HCT116 (cell line): ENCODE measurements at places on chromosomes 2 and 18.

- DNase-seq: no peak
These were observed 75.8 kb downstream of the CALCRL start for GRCh38 chr2:187372213-187372612.

DNA sequence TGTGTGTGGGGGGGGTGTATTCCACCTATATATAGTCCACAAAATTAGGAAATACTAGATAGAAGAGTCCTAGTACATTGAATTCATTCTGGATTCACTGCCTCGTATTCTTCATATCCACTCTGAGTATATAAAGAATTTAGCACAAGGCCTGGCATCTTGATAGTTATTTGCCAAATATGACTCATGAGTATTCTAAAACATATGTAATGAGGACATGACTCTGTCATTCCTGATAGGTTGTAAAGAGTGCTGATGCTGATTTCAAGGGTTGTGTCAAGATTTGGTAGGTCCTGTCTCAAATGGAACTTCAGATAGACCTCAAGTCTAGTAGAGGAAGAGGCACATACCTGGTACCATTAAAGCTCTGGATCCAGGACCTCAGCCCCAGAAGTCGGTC, 173.4 kb upstream of the BOD1L2 start:
- no peak for DNase-seq

GRCh38 chr2:20525041-20526035, 78.5 kb downstream of the RHOB start:
- no peak for DNase-seq

- no peak for DNase-seq
These were observed 152.6 kb downstream of the ANKRD44 start for GRCh38 chr2:197157879-197158537.

- DNase-seq: no peak
These were observed 49.2 kb downstream of the PKDCC start for GRCh38 chr2:42096869-42097591.

GRCh38 chr2:119337749-119338148, 28.9 kb downstream of the C2orf76 start:
- DNase-seq: no peak

DNA sequence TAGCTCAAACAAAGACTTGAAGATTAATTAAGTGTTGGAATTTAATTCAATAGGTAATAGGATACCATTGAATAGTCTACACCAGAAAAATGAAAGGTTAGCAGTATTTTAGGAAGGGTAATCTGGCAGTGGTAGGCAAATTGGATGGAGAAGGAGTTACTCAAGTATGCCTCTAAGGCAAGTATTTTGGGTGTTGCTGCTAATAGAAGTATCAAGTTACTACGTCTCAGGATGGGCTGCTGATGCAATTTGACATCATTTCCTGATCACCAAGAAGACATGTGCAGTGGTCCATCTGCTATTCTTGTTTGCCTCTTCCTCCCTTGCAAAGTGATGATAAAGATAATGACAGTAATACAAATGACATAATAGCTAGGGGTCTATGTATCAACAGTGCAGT, 485.3 kb downstream of the TGIF1 start:
- DNase-seq: no peak

DNA sequence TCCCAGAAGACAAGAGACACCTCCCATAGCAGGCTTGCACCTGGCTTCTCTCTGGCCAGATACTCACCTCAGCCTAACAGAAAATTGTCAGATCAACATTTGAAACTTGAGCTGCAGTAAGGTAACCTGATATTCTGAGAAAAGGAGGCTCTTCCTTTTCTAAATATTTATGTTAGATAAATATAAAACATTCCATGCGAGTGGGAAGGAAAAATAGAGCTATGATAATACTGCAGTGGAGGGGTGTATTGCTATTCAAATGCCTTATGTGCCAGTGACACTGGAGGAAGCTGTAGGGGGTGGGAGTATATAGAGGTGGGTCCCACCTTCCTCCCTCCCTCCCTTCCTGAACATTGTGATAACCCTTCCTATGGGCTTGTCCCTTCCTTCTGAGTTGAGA, 515.5 kb upstream of the CHAC2 start:
- no peak for DNase-seq

- DNase-seq: no peak
These were observed 38.1 kb downstream of the PLEK start for GRCh38 chr2:68403199-68403644.

DNA sequence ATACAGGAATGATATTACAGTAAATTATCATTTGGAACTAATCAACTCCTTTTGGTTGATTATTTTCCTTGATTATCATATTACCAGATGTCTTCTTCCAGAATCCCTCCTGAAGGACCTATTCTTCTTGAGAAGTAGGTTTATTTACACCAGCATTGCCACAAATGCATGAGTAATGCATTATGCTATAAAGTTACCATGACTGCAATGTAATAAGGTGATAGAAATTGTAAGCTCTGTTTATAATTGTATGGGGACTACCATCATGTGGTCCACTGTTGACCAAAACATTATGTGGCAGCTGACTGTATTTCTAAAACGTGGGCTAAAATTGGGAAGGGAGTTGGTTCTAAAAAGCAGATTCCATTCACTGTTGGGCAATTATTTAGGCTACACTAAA, 602.2 kb downstream of the NYAP2 start:
- DNase-seq: no peak

DNA sequence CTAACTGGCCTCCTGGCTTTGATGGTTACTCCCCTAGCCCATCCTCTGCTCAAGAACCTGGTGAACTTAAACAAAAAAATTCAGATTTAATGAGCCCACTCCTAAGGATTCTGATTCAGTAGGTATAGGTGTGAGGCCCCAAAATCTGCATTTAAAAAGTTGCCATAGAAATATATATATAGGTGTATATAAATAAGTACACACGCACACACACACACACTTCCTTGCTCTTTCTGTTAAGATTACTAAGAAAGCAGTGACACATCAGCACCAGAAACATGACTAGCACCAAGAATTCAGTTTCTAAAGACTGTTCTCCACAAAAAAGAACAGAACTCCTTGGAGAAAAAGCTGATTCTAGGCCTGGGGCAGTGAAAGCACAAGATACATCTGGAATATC, 17.8 kb downstream of the EML6 start:
- no peak for DNase-seq

DNA sequence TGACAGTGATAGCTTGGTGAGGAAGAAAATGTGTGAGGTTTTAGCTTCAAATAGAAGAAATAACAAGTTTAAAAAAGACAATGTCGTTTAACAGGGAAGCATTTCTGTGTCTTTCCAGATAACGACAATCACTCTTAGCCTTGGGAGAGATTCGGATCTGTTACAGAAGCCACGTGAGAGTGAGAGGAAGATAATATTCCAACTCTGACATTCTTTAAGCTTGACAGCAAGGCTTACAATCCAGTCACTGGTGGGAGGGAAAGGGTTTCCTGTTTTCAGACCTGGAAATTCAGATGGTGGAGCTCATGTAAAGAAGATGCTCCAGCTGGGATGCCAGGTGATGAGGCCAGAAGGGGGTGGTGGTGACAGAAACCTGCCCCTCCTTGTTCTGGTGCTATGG, 30.8 kb downstream of the FBXO48 start:
- DNase-seq: no peak

GRCh38 chr2:31945572-31945935, 65.3 kb downstream of the MEMO1 start:
- DNase-seq: no peak

- no peak for DNase-seq
These were observed 101.3 kb upstream of the ITGB6 start for GRCh38 chr2:160301420-160301819.

DNA sequence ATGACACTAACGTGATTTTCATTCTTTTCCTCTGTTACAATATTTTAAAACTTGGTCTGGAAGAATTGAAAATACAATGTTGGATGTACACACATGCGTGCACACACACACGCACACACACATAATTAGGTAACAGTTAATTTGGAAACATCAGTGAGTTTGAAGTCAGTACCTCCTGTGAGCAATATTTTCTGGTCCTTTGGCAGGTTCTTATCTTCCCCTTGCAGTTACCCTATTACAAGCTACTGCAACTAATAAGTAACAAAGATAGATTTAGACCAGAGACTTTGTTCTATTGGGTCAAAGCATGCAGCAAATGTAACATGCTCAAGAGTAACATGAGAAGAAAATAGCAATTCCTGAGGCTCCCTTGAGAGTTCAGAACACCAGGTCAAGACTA, 73.3 kb downstream of the ZNF385B start:
- no peak for DNase-seq

- DNase-seq: no peak
These were observed 23.8 kb upstream of the CCL20 start for GRCh38 chr2:227789803-227790202.

- DNase-seq: no peak
These were observed 40.6 kb downstream of the CPO start for GRCh38 chr2:206979922-206980321.

GRCh38 chr2:9167718-9168657, 38.6 kb upstream of the ASAP2 start:
- no peak for DNase-seq

DNA sequence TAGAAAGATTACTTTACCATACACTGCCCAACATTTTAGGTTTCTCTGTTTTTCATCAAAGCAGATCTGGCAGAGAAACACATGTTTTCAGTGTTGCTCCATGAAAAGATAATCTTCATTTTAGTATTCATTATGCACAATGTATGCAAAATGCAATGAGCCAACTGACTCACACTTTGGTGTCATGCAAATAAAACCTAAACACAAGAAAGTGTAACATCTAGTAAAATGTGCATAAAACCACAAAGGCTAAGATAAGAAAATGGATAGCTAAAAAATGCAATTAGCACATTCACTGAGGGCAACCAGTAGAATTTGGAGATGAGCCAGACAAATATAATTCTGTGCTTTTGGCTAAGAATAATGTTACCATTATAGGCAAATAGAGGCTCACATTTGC, 203.5 kb upstream of the UBE2E3 start:
- DNase-seq: no peak
